ENCODE measurements at places on chromosomes 3 and 15.

- no peak for DNase-seq
Measured at GRCh38 chr15:58699769-58700168, 49.7 kb downstream of the ADAM10 start.

DNA sequence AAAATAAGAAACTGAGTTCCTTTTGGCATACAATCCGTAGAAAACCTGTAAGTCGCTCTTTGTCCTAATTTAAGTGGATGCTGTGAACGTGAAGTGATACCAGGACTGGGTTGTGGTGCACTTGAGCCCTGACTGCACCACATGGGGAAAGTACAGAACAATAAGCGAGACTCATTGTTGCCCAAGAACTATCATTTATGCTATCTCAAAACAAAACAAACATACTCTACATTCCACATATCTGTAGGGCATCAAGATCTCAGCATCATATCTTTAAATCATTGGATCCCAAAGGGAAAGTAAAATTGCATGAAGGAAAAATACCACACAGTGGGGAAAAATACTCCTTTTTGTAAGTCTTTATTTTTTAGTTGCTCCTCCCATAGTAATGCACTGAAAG, 580.3 kb downstream of the MECOM start:
- no peak for DNase-seq

DNA sequence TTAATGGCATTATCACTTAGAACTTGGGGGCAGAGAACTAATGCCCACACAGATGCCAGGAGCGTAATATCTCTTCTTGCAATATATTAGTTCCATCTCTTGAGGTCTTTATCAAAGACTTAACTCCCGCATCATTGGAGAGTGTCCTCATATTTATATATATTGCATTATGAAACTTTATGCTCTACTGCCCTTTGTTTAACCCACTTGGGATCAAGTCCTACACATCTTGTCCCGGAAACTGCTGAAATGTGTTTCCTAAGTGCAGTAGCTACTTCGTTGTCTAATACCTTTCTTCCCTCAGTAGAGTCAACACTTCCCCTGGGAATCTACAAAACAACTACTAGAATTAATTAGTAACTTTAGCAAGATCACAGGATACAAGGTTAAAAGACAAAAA, 1029.2 kb downstream of the OTOL1 start:
- DNase-seq: no peak

DNA sequence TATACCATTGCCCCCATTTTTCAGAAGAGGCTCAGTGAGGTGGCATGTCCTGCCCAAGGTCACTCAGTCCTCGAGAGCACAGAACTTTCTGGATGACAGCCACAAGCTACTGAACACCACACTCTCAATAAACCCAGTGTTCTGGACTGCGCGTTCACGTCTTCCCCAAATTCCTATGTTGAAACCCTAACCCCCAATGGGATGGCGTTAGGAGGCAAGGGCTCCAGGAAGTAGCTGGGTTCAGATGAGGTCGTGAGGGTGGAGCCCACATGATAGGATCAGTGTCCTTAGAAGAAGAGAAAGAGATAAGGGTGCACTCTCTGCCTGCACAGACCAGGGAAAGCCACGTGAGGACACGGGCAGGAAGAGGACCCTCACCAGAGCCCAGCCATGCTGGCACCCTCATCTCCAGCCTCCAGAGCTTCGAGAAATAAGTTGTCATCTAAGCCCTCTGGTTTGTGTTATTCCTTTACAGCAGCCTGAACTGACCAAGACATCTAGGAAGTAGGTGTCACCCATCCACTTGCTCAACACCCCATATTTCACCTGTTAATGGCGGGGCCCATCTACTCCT, 324.0 kb downstream of the UACA start:
- no peak for DNase-seq

DNA sequence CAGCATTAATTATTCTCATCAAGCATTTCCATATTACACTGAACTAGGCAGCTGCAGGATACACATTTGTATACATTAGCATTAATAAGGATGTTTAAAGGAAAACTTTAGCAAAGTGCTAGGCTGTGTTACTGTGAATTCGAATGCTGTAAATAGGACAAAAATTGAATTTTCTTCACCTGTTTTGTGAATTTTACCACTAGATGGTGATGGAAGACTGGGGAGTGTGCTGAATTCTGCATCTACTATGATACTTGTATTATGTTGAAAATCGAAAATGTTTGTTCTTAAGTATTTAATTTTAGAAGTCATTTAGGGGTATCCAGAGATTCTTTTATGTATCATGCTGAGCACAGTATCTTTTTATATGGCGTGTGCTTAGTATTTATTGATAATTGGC, 12.3 kb upstream of the P2RY14 start:
- no peak for DNase-seq

GRCh38 chr3:98038876-98039275, 3.8 kb upstream of the GABRR3 start:
- DNase-seq: no peak

- no peak for DNase-seq
Measured at GRCh38 chr3:114799816-114800215, 347.3 kb downstream of the ZBTB20 start.

GRCh38 chr15:40960151-40960885, 7.0 kb downstream of the CHAC1 start:
- no peak for DNase-seq

- DNase-seq: no peak
Measured at GRCh38 chr3:4514321-4514720, 21.2 kb downstream of the ITPR1 start.

DNA sequence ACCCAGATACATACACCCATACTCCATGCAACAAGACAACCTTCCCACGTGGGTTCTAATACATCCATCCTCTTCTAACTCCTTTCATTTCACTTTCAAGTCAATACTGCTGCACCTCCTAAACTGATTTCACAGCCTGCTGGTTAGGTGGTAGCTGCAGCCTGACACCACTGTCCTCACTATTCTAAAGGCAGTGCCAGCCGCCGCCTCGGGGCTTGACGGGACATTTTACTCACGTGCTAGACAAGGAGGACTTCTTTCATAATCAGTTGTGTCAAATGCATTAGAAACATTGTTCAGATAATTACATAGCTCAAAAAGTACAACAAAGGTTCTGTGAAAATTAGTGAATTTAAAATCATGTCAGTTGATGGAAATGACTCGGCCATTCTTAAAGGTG, 6.3 kb downstream of the UROC1 start:
- no peak for DNase-seq

- no peak for DNase-seq
Measured at GRCh38 chr3:74722211-74722610, 107.8 kb upstream of the CNTN3 start.

DNA sequence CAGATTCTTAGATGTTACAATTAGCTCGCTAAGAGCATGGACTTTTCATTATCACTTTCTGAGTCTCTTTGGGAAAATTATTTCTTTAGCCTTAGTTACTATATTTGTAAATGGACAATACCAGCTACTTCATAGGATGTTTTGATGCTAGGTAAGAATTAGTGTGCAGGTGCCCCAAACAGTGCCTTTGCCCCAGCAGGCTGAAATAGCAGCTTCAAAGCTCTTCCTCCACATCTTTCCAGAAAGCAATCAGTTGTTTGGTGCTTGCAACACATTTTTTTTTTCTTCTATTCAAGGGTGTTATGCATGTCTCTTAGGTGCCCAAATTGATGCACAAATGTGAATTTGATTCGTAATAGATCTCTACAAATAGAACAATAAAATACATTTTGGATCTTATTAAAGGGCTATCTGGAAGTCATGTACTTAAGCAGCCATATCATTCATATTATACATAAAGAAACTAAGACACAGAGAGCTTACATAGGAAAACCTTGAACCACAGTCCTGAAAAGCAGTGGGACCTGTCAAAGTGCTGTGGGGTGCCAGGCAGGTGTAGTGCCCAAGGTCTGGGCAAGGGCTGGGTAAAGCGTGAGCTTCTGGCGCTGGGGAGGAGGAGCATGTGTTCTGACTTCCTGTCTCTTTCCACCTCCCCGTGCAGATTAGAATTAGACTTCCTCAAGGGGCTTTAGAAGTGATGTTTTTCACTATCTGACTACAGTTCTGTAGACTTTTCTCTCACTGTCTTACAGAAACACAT, 62.9 kb downstream of the FNDC3B start:
- peak; percentile 13 for DNase-seq

- DNase-seq: no peak
Measured at GRCh38 chr3:109362823-109363222, 25.5 kb upstream of the DPPA4 start.

DNA sequence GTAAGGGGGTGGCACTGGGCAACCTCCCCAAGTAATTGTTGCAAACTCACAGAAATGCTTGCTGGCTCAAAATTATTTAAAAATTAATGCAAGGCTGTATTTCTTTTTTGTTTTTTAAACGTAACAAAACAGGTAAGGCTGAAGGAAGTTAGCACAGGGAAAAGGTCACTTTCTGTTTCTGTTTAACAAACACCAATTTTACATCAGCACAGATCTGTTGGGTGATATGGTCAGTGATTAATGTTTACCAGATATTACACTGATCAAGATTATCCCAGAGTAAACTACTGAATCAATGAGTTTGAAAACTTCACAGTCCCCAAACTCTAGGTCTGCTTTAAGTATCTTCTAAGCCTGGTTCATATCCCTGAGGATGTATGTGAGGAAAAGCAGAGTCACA, 558.0 kb downstream of the FOXP1 start:
- no peak for DNase-seq

DNA sequence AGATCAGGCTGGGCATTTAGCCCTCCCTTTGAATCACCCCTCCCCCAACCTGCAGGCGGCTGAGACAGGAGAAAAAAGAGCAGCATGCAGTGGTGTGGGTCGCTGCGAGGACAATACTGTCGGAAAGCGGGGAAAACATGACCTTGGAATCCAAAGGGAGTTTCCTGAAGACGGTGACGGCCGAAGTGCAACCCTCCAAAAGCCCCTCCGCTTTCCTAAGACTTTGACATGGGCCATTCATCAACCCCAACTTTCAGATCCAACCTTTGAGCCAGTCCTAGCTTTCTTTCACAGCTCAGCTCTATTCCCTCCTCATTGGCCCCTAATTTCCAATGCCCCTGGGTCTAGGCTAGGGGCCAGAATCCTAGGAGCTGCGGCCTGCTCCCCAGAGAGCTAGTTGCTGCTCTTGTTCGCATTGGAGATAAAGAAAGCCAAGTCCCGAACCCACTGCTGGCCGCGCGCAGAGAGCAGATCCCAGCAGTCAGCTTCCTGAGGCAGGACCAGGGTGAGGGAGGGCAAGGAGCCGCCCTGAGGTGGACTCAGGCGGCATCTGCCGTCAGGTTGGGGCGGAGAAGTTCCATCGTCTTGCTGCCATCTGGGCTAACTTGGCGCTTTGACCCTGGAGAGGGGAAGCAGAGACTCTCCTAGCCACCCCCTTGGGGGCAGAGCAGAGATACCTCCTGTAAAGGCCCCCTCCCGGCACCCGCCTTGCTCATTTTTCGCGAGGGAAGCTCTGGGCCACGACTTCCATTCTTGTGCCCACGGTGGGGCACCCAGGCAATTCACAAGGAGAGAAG, 914 bp downstream of the ZIC4 start:
- DNase-seq: no peak

DNA sequence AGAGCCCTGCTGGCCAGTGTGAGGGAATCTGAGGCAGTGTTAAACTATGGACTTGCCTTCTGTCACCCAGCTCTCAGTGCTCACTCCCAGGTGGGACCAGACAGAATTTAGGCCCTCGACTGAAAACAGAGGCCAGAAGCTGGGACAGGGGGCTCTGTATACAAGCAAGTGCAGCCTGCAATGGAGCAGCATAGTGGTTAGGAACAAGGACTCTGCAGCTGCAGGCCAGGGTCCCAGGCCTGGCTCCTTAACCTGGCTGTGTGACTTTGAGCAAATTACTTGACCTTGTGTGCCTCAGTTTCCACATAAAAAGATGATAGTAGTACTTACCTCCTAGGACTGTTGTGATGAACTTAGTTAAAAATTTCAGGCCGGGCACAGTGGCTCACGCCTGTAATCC, 39.8 kb downstream of the CMTM7 start:
- no peak for DNase-seq

- no peak for DNase-seq
Measured at GRCh38 chr3:60803216-60804173, 447.8 kb downstream of the FHIT start.
